ENCODE measurements at places on chromosomes 13 and 19. TPM values are rescaled to one million over a fixed set of nuclear protein-coding genes. Genes with fewer than 3 reads are reported as not detected.

The PLA2G4C gene
- 56.3 TPM for total RNA-seq

The PGLYRP1 gene
- total RNA-seq: not detected

The ONECUT3 gene
- not detected for total RNA-seq

The ZSCAN4 gene
- 0.10 TPM for total RNA-seq

The SIGLEC12 gene
- not detected for total RNA-seq

The MEIOSIN gene
- not detected for total RNA-seq

The FPR1 gene
- not detected for total RNA-seq

The HSH2D gene
- total RNA-seq: not detected

Data from vein endothelial cell (primary cell).